ENCODE measurements at places on chromosomes 16 and 17.

- no peak for DNase-seq
Observed at GRCh38 chr17:33205552-33205951, 87.5 kb downstream of the ASIC2 start.

GRCh38 chr17:55897301-55897700 lies 146.4 kb downstream of the PCTP start:
- DNase-seq, result no peak

DNA sequence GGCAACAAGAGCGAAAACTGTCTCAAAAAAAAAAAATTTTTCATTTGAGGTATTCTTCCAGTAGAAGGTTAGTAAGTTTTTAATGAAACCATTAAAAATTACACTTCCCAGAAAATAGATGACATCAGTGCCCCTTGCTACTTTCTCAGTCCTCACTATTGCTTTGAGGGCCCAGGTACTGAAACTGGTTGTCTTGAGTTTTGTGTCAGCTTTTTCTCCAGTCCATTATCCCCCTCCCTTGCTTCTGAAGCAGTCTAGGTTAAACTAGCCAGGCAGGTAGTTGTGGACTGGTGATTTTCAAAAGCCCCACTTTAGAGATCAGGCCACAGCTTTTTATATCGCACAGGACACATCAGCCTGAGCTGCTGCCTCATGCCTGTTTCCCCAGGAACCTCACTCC lies 10.9 kb downstream of the SMCR8 start:
- no peak for DNase-seq

DNA sequence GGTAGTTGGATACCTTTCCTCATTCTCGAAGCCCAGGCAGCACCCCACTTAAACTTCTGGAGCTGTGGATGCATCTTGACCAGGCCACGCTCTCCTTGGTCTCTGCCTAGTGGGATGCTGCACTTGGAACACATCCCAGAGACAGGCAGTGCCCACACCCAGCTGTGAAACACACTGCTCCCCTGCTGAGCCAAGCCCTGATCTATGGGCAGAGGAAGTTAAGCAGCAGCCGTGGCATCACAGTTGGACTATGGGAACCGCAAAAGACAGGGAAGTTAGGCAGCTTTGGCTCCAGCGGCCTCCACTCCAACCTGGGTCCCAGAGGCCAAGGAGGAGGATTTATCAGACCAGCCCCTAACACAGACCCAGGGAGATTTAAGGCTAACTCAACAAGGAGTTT lies 284.8 kb upstream of the CCL2 start:
- no peak for DNase-seq

DNA sequence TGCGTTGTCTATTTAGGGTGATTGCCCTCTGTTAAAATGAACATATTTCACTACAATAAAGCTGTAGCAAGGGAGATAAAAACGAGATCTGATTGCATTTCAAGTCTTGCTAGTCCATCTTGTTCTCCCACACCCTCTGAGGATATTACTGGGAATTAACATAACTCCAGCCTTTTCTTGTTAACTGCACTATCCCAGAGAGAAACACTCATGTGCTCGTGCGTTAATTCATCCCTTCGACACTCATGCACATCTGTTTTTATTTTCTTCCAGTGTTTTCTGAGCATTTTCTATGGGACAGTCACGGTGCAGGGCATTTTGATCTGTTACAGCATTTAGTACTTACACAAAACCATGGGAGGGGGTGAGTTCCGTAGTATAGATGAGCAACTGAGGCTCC lies 202.1 kb downstream of the CYLD start:
- DNase-seq, result no peak

GRCh38 chr17:44557651-44558285 lies 484 bp downstream of the FZD2 start:
- peak; percentile 65 for DNase-seq

All from fibroblast of skin of scalp (primary cell).